KBM-7 (cell line): ENCODE measurements at places on chromosomes 7 and 10.
A peak's percentile ranks its signal among the peaks of the same experiment; 100 is the strongest.

GRCh38 chr10:34967335-34967880 lies 122.7 kb downstream of the CUL2 start:
- no peak for DNase-seq

GRCh38 chr7:116782177-116782711 lies 80.1 kb upstream of the CAPZA2 start:
- DNase-seq, result no peak

DNA sequence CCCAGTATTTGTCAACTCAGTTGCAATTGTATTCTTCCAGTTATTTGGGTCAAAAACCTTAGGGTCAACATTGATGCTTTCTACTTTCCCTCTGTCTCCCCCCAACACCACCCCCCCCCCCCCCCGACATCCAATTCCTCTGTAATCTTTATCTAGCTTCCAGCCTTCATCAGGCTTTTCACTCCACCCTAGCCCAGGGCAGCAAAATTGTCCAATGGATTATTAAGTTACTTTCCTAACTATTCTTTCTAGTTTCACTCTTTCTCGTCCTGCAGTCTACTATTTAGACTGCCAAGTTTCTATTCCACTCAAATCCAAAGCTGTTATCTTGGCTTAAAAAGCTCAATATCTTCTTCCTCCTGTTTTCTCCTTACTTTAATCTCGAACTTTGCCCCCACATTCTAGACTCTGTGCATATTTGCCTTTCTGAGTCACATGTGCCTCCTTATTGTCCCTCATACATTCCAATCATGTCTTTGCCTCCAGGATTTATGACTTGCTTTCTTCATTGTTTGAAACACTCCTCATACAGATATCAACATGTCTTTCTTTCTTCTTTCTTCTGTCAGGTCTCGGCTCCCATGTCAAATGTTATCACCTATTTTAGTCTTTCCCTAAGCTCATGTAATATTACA lies 196.6 kb upstream of the TMEM196 start:
- DNase-seq, result no peak

GRCh38 chr10:60536529-60537114 lies 146.9 kb upstream of the ANK3 start:
- no peak for DNase-seq

DNA sequence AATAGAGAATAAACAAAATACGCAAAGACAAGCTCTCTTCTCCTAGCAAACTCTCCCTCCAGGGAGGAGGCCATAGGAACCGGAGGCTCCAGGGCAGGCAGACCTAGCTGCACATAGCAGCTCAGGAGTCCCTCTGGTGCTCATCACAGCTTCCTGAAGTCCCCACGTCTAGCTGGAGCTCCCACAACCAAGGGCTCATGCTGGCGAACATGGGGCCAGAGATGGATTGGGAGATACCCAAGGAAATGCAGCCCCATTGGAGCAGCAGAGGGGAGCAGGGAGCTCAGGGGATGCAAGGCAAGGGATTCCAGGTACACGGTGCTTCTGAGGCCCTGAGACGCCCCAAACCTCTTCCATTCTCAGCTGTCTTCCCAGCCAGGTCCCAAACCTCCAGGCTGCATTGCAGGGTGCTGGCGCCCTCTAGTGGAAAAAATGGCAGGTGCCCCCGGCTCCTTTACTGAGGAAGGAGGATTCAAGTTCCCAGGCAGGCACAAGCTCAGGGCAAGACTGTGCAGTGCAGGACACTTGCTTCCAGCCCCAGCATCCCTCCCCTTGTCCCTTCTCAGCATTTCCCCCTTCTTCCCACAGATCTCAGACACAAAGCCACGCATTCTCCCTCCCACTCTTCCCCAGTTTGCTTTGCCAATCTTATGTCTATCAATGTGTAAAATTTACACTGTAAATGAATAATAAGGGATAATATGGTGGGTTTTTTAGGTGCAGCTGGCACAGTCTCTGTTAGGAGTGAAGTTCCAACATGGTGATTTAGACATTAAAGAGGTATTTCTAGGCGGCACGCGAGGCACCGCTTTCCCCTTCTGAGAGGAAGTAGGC lies 46.2 kb downstream of the GPAM start:
- peak; percentile 81 for DNase-seq

DNA sequence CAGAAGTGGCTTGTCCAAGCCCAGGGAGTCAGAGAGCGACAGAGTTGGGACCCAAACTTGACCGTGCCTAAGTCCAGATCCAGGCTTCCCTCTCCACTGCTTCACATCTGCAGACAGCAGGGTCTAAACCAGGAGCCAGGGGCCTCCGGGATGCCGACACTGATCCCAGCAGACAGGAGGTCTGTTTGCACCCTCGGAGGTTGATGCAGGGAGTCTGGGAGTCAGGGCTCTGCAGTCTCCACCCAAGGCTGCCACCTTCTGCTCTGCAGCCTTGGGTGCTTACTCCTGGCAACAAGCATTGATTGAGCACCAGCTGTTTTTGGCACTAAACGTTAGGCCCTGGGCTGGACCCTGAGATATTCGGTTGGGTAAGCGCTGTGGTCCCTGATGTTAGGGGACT lies 21.0 kb downstream of the ELFN1 start:
- DNase-seq, result no peak

GRCh38 chr7:49367072-49367471 lies 406.4 kb upstream of the VWC2 start:
- DNase-seq, result no peak

DNA sequence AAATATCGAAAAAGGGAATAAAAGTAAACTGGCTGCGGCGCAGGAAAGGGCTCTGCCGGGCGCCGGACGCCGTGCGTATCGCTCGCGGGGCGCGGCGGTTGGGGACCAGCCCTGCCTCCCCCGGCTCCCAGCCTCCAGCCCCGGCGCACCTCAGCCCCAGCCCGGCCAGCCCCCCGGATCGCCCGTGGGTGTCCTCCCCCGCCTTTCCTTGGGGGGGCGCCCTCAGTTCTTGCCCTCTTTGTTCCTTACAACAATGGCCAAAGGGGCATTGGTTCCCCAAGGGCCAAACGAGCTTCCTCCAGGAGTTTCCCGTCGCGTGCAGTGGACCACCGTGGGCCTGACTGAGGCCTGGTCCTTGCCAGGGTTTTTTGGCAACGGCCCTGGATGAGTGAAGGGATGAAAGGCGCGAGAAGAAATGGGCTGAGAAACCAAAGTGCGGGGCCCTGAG lies 1.2 kb downstream of the MACROH2A2 start:
- no peak for DNase-seq

DNA sequence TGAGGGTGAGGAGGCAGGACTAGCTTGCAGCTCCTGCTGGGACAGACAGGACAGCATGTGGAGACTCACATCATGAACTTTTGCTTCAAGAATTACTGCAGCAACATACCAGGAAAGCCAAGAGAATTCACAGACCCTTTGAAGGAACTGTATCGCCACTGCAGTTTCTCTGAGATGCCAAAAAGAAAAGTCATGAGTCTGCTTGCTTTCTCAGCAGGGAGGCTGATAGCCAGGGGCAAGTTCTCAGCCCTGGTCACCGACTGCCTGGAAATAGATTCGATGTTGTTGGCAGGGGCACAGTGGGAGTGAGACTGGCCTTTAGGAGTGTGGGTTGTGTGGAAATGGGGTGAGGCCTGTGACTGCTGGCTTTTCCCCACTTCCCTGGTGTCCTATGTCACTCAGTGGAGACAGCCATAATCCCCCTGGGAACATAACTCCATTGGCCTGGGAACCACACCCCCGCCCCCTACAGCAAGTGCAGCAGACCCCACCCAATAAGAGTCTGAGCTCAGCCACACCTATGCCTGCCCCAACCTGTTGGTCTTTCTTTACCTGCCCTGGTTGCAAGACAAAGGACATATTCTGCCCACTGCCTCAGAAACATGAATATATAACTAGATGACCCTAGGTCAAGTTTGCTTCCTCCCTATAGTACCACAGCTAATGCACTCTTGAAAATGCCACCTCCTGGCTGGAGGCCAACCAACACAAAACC lies 1.6 kb upstream of the SAMD9 start:
- DNase-seq, result no peak

DNA sequence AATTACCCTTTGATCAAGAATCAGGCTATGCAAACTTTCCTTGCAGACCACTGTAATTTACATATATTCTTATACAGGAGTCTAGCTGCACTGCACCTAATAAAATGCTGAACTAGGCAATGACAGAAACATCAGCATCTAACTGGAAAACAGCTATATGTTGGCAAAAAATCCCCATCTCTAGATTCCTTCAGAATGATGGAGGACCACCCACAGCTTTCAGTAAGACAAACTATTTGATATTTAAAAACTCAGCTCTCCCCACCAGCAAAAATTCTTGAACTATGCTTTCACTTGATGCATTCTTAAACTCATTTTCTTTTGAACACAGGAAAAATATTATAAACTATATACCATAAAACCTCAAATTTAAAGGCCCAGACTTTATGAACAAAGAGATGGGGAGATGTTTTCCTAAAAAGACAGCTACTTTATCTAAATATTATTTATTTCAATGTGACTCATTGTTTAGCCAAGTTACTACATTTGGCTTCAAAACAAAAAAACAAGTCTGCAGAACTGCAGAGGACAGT lies 77.4 kb downstream of the SEMA3C start:
- no peak for DNase-seq

GRCh38 chr10:97708976-97709946 lies 4.3 kb upstream of the MARVELD1 start:
- DNase-seq, result peak; percentile 81

- no peak for DNase-seq
These were observed 77.6 kb downstream of the RNF216 start for GRCh38 chr7:5703572-5704533.

GRCh38 chr7:139124084-139124914 lies 14.8 kb upstream of the ZC3HAV1 start:
- no peak for DNase-seq

DNA sequence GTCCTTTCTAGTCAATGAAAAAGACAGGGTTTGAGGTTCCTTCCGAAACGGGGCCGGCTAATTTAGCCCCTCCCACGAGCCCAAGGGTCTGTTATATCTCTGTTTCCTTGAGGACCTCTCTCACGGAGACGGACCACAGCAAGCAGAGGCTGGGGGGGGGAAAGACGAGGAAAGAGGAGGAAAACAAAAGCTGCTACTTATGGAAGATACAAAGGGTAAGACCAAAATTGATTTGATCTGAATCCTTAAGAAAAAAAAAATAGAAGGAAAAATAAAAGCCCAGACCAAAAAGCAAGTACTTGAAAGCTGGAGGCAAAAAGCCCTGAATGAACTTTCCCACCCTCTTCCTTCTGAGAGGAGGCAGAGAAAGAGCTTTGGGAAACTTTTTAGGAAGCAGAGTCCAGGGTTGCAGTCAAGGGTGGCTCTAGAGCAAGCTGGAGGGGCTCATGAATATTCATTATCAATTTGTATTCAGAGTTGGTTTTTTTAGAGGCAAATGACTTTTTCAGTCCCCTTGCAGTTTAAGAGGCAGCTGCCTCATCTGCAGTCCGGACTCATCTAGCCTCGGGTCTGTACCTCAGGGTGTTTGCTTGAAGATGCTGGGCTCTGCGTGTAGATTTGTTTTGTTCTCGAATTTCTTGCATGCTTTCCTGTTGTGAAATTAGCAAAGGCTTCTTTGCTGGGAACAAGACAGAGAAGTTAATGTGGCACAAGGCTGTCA lies at the start of gene ENTPD1:
Gene ENTPD1, plus strand, starts transcription at position 123 of the 721 bp plus-strand sequence. Its CDS starts 77 bp downstream, at position 200.
- DNase-seq, result no peak

DNA sequence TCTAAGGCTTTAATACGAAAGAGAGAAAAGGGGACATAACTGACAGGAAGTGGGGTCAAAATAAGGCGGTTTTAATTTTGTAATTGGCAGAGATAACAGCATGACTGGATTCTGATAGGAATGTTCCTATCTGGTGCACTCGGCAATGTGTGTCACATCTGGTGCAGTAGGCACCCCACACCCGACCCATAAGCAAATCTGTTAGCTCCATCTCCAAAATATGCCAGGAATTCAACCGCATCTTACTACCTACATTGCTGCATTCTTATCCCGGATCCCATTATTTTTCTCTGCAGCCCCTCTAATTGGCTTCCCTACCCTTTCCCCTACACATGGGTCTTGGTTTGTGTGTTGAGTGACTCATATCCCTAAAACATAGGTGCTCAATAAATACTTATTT lies 19.1 kb upstream of the GALNT11 start:
- no peak for DNase-seq

DNA sequence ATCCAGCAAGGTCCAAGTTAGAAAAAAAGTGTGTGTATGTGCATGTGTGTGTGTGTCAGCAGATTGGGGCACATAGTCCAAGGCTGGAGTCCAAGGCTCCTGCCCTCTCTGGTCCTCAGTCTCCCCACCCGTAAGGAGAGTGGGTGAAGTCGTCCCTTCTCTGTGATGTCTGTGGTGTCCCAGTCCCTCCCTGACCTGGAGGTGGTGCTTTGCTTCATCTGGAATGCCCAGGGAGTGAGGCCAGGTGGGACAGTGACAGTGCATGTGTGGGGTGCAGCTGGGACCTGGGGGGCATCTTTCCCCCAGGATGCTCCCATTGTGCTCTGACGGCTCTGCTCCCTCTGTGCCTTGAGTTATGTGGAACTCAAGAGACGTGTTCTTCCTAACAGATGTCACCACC lies 18.0 kb downstream of the AQP1 start:
- DNase-seq, result no peak

- DNase-seq, result no peak
These were observed 207.9 kb downstream of the PLXNA4 start for GRCh38 chr7:132368246-132368900.

DNA sequence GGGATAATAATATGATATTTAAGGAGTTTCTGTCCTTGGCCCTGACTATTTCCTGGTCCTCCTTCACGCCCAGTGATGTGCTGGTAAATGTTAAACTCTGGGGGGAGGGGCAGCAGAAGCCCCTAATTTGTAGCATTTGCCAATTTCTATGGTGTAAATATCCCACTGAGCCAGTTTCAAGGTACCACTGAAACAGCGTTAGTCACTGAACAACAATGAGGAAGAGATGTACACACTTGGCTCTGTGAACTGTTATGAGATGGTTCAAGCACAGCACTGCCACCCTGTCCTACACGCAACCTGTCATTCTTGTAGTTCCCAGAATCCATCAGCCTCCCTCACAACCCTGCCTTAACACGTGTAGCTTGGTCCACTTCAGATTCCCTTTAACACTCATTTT lies 39.8 kb downstream of the MET start:
- DNase-seq, result no peak

GRCh38 chr7:99363286-99363685 lies 11.2 kb upstream of the ARPC1B start:
- no peak for DNase-seq

GRCh38 chr7:10696064-10696463 lies 277.6 kb upstream of the PHF14 start:
- no peak for DNase-seq

DNA sequence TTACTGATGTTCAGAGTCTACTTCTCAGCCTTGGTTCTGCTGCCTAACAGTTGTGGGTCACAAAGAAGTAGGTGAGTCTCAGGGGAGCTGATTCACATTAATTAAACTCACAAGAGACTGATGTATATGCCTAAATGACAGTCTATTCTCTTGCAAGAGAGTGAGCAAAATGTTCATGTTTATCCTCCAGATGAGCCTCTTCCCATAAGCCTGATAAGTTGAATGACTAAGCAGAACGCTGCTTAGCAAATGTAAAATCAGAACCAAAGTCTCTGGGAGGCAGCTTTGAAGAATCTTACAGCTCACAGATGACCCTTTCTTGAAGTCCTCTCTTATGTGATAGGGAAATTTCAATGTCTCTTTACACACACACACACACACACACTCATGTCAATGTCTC lies 1092.2 kb downstream of the TYW1 start:
- no peak for DNase-seq

GRCh38 chr7:121032645-121033460 lies 44.3 kb downstream of the CPED1 start:
- DNase-seq, result no peak

GRCh38 chr10:127129104-127129503 lies 67.3 kb downstream of the INSYN2A start:
- no peak for DNase-seq
